ENCODE measurements at places on chromosomes 5 and 9.

DNA sequence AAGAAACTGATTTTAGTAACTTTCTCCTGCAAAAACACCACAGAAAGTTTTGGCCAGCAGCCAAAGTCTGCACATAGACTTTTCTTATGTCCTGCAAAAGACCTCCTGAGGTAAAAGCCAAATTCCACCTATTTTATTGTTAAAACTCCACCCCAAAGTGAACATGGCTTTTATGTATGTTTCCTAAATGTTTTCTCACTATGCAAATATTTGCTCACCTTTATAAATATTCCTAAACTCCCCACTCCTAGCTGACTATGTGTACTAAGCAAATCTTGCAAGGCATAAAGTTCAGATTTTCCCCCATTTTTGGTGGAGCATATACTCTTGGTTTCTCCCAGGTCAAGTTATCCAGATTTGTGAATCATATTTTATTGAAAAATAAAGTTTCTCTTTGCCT is 446.2 kb downstream of the DNAH5 start:
- no peak for DNase-seq

GRCh38 chr9:129402371-129402739 is 218.5 kb downstream of the C9orf50 start:
- no peak for DNase-seq

DNA sequence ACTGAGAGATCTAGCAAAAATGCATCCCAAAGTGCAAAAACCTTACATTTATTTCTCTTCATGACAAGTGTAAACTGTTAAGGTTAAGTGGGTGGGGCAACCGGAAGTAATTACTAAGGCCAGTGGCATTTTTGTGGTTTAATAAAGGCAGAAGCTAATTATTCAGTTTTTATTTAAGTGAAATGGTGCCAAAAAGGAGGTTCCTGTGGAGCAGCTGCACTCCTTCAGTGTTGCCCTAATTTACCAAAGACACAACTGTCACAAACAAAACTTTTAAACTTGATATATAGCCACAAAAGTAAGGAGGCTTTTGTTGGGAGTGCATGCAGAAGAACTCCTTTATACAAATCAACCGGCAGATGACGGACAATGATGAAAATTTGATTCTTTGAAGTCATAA is 81.6 kb downstream of the NDUFS4 start:
- peak; percentile 41 for DNase-seq

DNA sequence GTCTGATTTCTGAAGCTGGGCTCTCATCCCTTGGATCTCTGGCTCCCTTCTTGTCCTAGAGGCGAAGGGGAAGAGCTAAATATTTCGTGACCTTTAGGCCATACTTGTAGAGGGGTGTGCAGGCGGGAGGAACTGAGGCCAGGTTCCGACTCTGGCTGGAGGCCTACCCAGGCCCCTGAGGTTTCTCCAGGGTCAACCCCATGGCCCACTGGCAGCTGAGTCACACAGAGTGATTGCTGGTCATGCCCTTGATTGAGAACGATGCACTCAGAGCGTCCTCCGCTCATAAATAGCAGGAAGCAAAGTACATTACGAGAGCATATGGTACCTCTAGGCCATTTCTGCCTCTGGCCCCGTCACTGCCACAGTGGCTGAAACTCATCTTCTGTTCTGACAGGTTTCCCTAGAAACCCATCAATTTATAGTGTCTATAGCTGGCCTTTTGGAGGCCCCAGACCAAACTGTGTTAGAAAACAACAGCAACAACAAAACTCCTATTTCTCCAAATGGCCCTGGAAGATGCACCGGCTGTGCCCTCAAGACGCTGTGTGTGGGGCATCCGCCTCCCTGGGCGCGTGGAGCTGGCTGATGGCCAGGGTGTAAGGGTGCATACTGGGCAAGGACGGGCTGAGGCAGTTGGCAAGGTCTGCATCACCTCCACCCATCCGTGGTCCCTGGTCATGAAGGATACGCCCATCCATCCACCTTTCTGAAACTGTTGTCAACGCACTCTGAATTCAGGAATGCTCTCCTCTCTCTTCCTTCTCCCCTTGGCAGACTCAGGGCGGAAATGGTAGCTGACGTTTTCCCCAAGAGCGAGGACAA is 32.9 kb upstream of the FCN1 start:
- DNase-seq: no peak

GRCh38 chr5:157539503-157540022 is 36.0 kb downstream of the ADAM19 start:
- no peak for DNase-seq

- peak; percentile 81 for DNase-seq
Observed at GRCh38 chr9:31185831-31186230, 1198.6 kb upstream of the ACO1 start.

DNA sequence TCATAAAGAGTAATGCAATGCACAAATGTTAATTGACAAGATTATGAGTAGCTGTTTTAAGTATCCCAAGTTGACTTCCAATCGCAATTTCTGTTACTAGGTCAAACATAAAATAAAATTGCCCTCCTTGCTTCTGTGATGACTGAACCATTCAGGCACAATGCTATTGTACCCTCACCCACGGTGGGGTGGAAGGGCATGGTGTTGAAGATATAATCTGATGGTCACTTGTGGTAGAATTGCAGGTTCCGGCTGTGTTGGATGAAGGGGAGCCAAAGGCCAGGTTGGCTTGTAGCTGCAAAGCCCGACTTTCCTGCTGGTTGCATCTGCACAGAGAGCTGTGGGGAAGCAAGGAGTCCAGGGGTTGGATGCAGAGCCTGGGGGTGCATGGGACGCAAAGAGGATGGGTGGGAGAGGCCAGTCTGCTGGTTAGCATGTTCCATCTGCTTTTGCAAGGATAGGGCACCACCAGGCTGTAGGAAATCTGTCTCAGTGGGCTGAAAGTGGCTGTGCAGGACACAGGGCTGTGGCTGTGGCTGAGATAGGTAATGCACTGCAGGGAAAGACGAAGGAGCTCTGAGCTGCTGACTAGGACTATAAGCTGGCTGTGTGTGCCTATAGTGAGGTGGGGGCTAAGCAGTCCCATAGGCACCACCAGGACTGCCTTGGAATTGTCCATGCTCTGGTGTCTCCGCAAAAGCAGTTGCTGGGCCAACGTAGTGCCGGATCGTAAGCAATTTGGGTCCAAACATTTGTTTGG is 31.5 kb upstream of the PUM3 start:
- DNase-seq: no peak

DNA sequence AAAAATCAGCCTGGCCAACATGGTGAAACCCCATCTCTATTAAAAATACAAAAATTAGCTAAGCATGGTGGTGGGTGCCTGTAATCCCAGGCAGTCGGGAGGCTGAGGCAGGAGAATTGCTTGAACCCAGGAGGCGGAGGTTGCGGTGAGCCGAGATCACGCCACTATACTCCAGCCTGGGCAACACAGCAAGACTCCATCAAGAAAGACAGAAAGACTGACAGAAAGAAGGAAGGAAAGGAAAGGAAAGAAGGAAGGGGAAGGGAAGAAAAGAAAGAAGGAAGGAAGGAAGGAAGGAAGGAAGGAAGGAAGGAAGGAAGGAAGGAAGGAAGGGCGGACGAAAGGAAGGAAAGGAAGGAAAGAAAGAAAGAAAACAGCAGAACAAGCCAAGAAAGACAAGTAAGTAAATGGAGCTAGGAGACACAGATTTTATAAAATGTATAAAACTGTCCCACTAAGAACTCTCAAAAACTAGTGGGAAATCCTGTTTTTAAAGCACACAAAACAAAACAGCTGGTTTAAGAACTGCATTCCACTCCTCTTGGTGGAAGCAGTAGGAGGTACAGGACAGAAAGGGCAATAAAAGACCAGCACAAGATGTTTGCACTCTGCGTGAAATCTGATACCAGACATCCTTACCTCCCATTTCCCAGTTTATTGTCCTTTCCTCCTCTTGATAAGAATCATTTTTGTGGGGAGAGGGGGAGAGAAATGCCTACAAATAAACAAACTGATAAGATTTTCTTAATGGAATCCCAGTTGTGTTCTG is 46.7 kb downstream of the MYO10 start:
- DNase-seq: peak; percentile 56

DNA sequence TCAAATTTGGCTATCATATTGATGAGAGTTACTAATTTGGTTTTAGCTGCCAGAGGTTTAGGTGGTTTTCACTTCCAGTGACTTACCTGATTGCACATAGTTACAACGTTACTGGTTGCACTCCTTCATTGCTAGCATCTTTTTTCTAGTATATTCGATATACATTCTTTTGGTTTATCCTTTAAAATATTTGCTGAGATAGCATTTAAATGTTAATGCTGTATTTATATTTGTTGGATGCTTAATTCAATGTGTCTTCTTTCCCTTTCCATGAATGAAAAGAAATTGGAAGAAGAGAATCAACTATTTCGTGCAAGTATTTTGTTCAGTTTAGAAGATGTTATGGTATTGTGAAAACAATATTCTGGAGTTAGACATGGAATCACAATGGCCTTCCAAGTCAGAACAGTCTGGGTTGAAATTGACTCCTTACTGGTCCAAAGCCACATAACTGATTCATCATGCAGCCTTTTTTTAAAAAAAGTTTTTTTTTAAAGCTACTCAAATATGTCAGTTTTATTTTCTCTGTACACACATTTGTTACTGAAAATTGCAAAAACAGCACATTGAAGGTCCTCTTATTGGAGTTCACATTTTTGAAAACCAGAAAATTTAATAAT is 2.2 kb downstream of the SPIN1 start:
- no peak for DNase-seq

GRCh38 chr5:54851449-54851848 is 133.9 kb downstream of the ESM1 start:
- DNase-seq: no peak

DNA sequence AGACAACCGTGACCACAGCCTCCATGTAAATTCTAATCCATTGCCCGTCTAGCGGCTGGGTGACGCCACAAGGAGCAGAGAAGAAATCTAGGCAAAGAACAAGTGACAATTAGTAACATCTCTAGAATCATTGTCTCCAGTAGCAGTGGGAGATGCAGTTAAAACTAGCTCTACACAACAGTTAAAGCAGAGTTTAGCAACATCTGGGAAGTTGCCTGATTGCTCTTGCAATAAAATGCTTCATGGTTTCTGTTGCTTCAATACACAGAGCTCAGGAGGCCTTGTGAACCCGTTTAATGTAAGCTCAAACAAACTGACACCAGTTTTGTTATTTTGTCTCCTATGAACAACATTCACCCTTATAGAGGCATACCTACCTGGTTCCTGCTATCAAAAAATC is 369.8 kb upstream of the PDE4D start:
- DNase-seq: no peak

- peak; percentile 100 for DNase-seq
Observed at GRCh38 chr9:79571309-79572031, at the start of gene TLE4. Gene TLE4, plus strand, starts transcription at chr9:79571965. Its CDS starts 826 bp downstream, at chr9:79572791.

GRCh38 chr9:136014147-136014923 is 53.2 kb upstream of the UBAC1 start:
- DNase-seq: no peak

GRCh38 chr5:64789457-64789856 is 20.7 kb downstream of the CWC27 start:
- peak; percentile 39 for DNase-seq

- peak; percentile 60 for DNase-seq
Observed at GRCh38 chr5:142197098-142197497, 88.5 kb downstream of the NDFIP1 start.

DNA sequence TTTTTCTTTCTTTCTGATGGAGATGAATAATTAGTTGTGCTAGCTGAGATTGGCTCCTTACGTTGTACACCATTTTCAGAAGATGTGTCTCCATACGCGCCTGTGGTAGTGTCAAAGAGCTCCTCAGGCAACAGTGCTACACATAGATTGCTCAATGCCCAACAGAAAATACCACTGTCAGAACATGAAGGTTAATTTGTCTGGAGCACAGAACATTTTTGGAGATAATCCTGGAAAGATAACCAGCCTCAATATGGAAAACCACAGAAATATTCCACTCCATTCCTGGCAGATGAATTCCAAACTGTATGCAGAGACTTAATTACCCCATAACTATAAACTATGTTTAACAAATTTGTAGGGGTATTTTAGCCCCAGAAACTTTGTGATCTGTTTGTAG is 233.6 kb downstream of the MARCHF11 start:
- no peak for DNase-seq

DNA sequence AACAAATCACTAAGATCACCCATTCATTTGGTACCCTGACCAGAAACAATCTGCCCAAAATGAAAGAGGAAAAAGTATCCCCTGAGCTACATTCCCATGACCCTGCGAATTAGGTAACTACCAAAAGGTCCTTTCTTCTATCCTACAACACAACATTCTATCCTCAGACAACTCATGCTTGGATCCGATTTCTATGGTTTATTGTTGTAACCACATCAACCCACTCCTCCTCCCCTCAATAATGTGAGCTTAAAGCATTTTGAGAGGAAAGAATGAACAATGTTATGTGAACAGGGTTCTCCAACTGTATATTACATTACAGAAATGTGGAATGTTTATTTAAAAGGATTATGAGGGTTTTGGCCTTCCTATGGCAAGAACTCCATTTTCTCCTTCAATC is 4.0 kb downstream of the SLC35D2 start:
- DNase-seq: no peak

GRCh38 chr9:136570916-136571315 is 25.1 kb upstream of the NOTCH1 start:
- no peak for DNase-seq

GRCh38 chr5:150544611-150545219 is 36.8 kb downstream of the NDST1 start:
- peak; percentile 53 for DNase-seq

GRCh38 chr9:97866300-97866699 is 13.3 kb downstream of the FOXE1 start:
- no peak for DNase-seq

GRCh38 chr5:53200306-53200705 is 90.7 kb upstream of the MOCS2 start:
- no peak for DNase-seq

GRCh38 chr5:179288809-179289185 is 56.5 kb downstream of the ADAMTS2 start:
- DNase-seq: no peak

DNA sequence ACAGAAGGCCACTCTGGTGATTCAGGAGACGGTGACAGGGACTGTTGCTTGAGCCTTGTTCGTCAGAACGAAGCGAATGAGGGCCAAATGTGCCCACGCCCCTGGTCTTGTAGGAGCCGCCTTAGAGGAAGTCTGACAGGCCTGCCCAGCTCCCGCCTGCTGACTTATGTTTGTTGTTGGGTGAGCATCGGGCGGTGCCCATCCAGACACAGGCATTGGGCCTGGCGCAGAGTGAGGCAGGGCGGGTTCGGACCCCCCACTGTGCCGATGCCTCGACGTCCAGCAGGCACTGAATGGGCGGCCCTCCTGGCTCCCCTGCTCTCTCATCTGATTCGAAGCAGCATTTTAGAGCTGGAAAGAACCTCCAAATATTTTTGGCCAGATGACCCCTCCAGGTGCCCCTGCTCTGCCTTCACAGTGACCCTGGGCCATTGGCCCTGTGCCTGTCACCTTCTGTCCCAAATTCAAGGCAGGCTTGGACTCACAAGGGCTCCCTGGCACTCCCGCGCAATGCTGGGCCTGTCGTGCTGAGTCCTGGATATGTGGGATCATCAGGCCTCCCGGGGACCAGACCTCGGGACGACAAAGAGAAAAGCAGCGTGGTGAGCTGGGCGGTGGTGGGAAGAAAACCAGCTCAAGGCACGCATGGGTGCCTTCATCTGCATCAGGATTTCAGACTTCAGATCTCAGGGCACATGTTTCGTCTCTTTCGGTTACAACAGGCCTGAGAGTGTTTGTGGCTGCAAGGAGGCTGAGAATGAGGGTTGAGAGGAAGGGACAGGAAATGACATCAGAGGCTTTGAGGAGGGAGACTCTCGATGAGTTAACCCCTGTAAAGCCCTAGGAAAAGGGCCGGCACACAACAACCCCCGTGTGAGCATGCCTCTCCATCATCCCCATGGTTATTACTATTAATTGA is 37.1 kb upstream of the OLFM1 start:
- DNase-seq: peak; percentile 31

Measured in HT1080 (cell line).